ENCODE measurements at places on chromosomes 4 and X. TPM values are rescaled to one million over a fixed set of nuclear protein-coding genes. Genes with fewer than 3 reads are reported as not detected.
A peak's percentile ranks its signal among the peaks of the same experiment; 100 is the strongest.

DNA sequence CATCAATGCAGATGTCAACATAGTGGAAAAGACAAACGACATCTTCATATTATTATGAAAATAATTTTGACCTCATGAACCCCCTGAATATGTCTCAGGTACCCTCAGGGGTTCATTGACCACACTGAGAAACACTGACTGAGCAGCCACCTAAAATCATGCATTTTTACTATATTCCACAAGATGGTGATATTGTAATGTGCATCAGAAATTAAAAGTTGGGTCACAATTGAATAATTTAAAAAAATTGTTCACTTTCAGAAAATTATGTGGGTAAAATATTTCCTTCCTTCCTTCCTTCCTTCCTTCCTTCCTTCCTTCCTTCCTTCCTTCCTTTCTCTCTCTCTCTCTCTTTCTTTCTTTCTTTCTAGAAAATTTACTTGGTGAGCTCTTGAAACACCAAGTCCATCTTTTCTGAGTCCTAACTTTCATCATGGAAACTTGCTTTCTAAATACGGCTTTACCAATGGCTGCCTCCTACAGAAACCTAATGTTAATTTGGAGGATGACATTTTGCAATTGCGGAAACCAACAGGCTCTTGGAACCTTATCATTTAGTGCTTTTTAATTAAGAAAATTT lies 103.6 kb downstream of the RTL3 start:
- no peaks in the 10 kb centered on the region for H3K4me1 ChIP-seq
- peak; percentile 1 for DNase-seq
- H3K4me3 ChIP-seq, result no peak overlapping the region
- H3K27ac ChIP-seq, result no peak overlapping the region

DNA sequence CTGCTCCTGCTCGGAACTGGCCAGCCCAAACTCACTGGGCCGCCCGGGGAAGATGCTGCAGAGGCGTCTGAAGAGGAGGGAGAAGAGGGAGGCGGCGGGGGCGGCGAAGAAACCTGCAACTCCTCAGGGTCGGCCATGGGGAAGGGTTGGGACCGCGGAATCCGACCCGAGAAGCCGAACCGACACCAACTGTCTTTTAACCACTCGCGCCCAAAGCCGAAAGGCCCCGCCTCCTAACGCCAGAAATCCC lies at the start of gene C4orf46:
C4orf46 (minus strand) TSS at position 223 of the 250 bp plus-strand sequence; CDS start at position 137, 86 bp downstream.
- peaks cover 8% of the 10 kb centered on the region for H3K36me3 ChIP-seq
- peak within 1 kb of the TSS; percentile 96 for H3K27ac ChIP-seq
- H3K27me3 ChIP-seq, result no peaks in the 10 kb centered on the region
- H3K4me1 ChIP-seq, result peaks cover 8% of the 10 kb centered on the region
- DNase-seq, result no peak

DNA sequence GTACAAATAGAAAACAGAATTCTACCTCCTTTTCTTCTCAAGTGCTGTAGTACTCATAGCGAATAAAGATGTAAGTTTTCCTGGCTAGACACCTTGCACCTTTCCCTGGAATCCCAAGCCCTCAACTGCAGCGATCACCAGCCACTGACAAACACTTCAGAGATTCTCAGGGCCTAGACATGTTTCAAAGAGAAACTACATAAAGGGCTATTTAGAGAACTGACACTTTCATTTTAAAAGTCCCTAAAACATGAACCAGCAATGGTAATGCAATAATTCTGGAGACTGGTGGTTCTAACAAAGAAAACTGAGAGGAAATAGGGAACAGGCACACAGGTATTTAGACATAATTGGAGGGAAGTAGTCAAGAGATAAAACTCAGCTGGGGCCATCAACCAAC lies 35.7 kb downstream of the FANCB start:
- H3K36me3 ChIP-seq, result no peaks in the 10 kb centered on the region
- no peaks in the 10 kb centered on the region for H3K4me1 ChIP-seq
- peaks cover 25% of the 10 kb centered on the region for H3K27me3 ChIP-seq
- H3K4me3 ChIP-seq, result no peak overlapping the region
- DNase-seq, result no peak

DNA sequence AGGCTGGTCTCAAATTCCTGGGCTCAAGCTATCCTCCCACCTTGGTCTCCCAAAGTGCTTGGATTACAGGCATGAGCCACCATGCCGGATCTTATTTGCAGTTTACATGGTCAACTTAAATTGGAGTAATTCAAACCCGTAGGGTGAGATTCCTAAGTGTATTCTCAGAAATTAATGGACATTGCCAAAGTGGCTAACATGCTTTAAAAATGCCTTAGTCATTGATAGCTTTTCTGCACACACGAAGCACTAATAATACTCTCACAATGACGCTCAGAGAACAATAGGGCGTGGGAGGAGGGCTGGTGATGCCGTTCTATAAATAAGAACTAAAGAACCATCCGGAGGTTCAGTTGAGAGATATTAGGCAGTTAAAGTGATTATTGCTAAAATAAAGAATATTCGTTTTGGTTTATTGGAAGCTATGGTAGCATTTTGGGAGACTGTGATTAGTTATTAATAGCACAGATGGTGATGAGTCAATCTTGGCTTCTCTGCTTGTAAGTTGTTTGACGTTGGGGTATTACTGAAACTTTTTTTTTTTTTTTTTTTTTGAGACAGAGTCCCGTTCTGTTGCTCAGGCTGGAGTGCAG lies 79.1 kb downstream of the TRAPPC11 start:
- peaks cover 7% of the 10 kb centered on the region for H3K4me1 ChIP-seq
- DNase-seq, result peak; percentile 52
- H3K27ac ChIP-seq, result no peak overlapping the region
- H3K27me3 ChIP-seq, result no peaks in the 10 kb centered on the region
- no peaks in the 10 kb centered on the region for H3K36me3 ChIP-seq
- H3K4me3 ChIP-seq, result no peak overlapping the region

GRCh38 chr4:184750926-184751584 lies 17.2 kb upstream of the CENPU start:
- peaks cover 78% of the 10 kb centered on the region for H3K36me3 ChIP-seq
- no peak for DNase-seq
- H3K27me3 ChIP-seq, result no peaks in the 10 kb centered on the region
- no peak overlapping the region for H3K4me3 ChIP-seq

DNA sequence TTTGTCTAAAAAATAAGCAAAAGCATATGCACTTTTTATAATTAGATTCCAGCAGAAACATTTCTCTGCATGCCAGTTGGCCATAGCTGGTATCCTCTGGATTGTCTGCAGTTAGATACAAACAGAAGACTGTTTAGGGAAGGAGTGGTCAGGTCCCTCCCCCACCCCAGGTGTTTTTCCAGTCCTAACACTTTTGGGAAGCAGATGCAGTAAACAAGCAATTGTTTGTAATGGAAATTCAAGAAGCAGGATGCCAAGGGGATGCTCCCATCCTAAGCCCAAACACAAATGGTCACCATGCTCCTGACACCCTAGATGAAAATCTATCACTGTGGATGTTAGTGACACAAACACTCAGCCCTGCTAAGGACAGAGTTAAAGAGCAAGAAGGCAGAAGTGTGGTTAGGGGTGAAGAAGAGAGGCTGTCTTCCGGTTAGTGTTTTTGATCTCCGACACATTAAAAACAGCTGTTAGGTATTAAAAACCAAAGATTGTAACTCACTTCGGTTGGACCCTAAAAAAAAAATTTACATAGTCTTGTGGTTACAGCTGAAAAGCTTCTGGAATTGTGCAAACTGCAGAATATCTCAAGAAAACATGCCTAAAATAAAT lies 7.9 kb downstream of the LEF1 start:
- no peak overlapping the region for H3K4me3 ChIP-seq
- DNase-seq, result no peak
- no peaks in the 10 kb centered on the region for H3K4me1 ChIP-seq
- H3K36me3 ChIP-seq, result no peaks in the 10 kb centered on the region

GRCh38 chrX:23035493-23035892 lies 35.7 kb downstream of the DDX53 start:
- no peaks in the 10 kb centered on the region for H3K36me3 ChIP-seq
- no peak overlapping the region for H3K27ac ChIP-seq
- DNase-seq, result no peak
- H3K27me3 ChIP-seq, result peaks cover 57% of the 10 kb centered on the region
- H3K4me1 ChIP-seq, result no peaks in the 10 kb centered on the region

DNA sequence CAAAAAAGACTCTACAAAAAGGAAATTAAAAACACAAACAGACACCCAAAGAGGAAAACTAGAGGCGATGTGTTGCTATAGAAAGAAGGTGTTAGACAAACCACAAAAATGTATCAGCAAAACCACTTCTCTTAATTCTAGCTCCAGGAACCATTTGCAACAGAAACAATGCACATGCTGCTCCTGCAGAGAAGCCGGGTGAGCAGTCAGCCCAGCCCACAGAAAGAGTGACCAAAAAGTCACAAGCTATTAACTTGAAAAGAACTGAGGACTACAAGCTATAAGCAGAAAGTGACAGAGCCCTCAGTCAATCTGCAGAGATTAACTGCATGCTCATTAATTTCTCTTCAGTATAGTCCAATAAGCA lies 96.2 kb upstream of the KLHL13 start:
- no peaks in the 10 kb centered on the region for H3K4me1 ChIP-seq
- no peaks in the 10 kb centered on the region for H3K36me3 ChIP-seq
- H3K4me3 ChIP-seq, result no peak overlapping the region
- H3K27ac ChIP-seq, result no peak overlapping the region

The RWDD4 gene
- 26.1 TPM for total RNA-seq

The TMPRSS11B gene
- not detected for total RNA-seq

The TEX13C gene
- not detected for total RNA-seq

Measured in MCF 10A (cell line).